Liver (tissue), 10 donors: ENCODE measurements at places on chromosomes 2 and 18.

DNA sequence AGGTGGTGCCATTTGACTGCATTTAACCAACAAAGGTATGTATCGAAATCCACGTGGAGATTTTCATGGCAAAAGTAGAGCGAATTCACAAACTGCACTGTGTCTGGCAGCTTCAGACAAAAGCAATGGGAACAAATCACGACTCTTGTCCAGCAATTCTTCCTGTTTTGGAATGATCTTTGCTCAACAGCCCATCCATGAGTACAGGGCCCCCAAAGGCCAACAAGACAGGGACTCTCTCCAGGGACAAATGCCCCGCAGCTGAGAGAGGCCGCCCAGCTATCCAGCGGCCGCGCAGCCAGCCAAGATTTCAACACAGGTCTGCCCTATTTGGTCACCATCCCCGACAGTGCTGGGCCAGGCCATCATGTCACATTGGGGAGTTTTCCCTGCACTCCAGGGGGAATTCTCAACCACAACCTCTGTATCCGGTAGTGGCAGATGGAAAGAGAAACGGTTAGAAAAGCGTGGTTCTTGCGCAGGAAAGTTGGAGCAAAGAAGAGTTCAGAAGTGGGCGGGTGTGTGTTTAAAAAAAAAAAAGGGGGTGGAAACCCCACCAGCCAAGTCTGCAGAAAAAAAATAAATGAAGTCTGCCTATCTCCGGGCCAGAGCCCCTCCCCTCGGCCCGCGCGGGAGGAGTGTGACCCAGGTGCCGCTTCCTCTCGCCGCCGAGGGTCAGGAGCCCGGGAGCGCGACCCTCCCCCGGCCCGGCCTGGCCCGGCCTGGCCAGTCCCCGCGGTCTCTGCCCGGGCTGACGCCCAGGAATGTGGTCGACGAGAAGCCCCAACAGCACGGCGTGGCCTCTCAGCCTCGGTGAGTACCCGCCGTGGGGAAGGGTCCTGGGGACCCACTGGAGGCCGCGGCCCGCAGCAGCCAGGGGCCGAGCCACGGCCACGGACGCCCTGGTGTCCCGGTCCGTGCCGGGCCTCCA lies at the start of gene GYPC:
GYPC (plus strand) TSS at position 659 of the 931 bp plus-strand sequence; CDS start at position 765, 106 bp downstream.
- peak; percentile 85 for DNase-seq

DNA sequence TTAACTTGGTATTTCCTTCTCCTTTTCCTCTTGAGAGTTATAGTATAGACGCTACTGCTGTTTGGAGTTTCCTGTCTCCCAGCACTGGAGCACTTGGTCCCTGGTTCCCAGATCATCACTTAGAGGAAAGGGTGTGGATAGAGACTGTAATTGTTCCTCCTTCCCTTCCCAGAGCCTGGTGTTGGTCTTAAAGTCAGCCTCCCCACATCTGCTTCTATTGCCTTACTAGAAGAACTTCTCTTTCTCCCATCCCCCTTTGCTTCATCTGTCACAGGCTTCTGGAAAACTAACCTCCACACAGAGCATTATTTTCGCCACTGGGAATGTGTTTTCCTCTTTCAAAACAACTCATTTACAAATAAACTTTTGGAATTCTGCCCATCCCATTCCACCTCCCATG lies 131.0 kb downstream of the CCDC85A start:
- DNase-seq = no peak

DNA sequence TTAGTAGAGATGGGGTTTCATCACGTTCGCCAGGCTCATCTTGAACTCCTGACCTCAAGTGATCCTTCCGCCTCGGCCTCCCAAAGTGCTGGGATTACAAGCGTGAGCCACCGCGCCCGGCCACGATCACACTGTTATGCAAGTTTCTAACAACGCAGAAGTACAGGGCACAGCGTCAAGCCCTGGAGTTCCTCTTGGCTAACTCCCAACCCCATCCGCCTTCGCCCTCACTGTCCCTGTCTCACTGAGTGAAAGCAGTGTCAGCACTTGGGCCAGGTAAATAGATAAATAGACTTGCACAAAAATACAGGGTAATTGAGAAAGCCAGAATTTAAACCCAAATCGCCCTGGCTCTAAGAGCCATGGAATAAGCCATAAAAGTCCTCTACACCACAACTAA lies 111.7 kb downstream of the ACVR1 start:
- DNase-seq = no peak

DNA sequence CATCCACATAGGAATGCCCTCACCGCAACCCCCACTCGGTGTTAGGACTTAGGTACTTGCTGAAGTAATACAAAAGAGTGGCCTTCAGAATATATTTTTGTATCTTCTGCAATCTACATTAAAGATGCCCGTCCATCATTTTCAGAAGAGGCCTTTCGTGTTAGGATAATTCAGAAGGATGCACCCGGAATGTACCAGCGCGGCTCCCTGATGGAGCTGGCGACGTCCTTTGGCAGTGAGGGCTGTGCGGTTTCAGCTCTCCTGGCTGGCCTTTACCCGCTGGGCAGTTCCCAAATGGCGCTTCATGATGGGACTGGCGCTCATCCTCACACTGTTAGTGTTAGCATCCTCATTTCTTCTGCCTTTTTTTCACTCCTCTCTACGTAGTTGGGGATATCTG lies 15.3 kb downstream of the TWIST2 start:
- DNase-seq = no peak

GRCh38 chr2:44705876-44706480 lies 235.5 kb upstream of the SIX3 start:
- DNase-seq = no peak

DNA sequence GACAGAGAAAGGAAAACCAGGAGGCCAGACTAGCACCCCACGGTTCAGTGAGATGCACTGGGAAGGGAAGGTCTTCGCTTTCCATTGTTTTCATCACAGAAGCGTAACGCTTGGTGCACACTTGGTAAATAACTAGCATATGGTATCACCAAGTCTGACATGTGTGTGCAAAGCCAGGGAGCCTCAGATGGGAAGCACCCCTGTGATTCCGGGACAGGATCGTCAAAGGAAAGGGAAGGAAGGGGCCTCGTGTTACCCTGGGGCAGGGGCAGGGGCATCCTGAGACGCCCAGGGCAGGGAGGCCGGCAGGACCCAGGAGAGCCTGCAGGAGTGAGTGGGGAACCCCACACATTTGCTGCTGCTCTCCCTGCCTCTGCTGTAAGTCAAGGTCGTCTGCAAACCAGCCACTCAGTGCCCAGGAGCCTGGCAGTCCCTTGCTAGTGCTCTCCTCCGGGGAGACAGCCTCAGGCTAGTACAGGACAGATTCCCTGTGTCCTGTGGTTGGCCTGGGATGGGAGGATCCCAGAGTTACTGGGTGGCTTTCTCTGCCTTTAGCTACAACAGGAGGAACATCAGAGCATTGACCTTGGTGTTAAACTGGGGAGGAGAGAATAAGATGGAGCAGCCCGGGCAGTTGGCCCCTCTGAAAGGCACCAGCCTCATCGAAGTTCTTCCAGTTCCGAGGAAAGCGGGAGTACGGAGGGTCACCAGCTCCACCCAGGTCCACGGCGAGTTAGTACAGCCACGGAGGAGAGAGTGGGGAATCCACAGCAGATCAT lies 192.5 kb downstream of the NDUFA10 start:
- peak; percentile 27 for DNase-seq

- no peak for DNase-seq
Measured at GRCh38 chr2:9648821-9649220, 18.0 kb upstream of the YWHAQ start.

DNA sequence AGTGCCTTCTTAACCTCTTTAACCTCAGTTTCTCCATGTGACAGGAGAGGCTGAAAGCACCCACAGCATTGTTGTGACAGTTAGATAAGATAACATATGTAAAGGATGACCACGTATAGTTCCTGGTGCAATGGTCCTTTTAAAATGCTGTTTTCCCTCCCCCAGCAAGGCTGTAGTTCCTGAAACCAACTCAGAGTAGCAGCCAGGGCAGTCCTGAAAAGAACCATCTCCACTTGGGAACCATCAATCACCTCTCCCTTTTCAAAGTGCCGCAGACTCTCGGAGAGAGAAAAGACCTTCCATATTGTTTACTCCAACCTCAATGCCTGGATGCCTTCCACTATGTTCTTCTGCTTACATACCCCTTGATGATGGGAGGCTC lies 158.8 kb downstream of the DDX1 start:
- DNase-seq = no peak

- DNase-seq = no peak
Measured at GRCh38 chr2:134692499-134692898, 26.3 kb downstream of the TMEM163 start.

DNA sequence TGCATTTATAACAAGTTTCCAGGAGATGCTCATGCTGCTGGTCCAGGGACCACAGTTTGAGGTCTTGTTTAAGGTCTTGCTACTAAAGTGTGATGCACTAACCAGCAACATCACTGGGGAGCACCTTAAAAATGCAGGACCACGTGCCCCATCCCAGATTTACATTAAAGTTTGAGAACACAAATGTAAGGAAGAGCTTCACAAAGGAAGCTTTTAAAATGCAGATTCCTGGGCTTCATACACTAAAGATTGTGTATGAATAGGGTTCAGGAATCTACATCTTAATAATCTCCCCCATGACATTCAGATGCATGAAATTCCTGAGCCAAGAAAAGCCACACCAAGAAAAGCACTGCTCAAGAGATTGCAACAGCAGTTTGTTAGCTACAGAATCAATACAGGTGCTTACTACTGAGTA lies 235.3 kb upstream of the TANK start:
- no peak for DNase-seq

GRCh38 chr18:26135548-26135947 lies 1.9 kb downstream of the PSMA8 start:
- DNase-seq = no peak

GRCh38 chr18:6543330-6543908 lies 128.7 kb upstream of the L3MBTL4 start:
- DNase-seq = no peak

DNA sequence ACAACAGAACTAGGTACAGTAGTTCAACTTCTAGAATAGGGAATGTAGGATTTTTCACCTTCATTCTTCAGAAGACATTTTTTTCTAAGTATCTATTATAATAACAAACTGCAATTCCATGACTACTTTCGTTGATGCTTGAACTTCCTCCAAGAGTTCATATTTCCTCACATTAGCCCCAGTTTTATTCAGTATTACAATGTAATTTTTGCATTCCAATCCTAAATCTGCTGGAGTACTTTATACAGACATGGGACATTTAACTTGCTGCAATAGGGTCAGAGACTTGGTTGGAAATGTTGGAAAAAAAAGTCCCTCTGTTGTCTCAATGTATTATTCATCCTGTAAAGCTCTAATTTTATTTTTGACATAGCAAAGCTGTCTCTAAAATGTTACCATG lies 19.6 kb upstream of the FTCDNL1 start:
- no peak for DNase-seq

GRCh38 chr2:60473546-60473945 lies 79.9 kb downstream of the BCL11A start:
- no peak for DNase-seq

DNA sequence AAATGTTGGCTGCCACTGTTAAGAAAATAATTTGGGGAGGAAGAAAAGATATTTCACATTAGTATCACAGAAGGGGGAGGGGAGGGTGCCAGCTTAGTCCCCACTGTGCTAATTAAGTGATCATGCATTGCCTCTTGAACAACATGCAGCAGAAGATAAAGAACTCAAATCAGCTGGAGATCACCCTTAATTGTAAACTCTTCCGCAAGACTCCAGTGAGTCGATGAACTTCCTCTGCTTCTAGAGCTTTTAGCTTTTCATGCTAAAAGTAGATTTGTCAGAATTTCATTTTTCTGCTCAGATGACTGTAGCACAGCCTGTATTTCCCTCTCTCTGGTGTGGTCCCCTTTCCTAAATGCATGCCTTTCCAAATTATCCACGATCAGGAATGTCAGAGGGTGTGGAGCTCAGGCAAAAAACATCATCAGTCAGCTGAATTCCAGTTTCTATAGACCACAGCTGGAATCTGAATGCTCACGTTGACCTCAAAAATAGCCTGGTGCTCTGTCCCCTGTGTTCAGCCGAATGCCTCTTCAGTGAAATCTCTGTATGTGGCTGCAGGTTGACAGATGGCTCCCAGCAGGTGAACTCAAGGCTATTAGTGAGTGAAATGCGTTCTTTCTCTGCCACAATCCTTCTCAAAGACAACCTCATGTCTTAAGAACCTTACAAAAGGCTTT lies 156.8 kb upstream of the UNC80 start:
- DNase-seq = no peak

DNA sequence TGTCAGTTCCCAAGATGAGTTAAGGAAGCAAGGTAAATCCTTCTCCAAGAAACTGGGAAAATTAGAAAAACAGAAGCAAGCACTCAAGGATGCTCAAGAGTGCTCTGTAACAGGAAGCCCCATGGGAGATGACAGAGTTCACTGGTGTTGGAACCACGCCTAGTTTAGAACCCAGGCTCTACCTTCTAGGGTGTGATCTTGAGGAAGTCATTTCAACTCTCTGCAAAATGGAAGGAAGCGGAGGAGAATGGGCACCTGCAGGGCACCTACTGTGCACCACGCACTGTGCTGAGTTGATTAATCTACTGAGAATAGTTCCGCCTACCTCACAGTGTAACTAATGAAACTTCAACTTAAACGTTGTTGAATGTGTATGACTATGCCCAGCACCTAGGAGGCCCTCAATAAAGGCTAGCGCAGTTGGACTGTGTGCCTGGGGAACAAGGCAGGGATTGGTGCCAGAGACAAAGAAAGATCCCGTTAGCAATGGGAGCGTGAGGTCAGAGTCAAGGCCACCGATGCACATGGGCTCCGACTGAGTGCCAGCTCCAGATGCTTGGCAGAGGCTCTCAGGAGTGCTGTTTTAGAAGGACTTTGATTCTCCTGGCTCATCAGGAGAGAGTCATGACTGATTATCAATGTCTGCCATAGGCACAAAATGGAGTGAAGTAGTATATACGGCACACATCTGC lies 93.7 kb downstream of the MAPK4 start:
- DNase-seq = no peak

- DNase-seq = no peak
Measured at GRCh38 chr18:58403799-58404455, 225.0 kb downstream of the ALPK2 start.

- DNase-seq = no peak
Measured at GRCh38 chr2:127951026-127951425, 65.3 kb upstream of the AMMECR1L start.

DNA sequence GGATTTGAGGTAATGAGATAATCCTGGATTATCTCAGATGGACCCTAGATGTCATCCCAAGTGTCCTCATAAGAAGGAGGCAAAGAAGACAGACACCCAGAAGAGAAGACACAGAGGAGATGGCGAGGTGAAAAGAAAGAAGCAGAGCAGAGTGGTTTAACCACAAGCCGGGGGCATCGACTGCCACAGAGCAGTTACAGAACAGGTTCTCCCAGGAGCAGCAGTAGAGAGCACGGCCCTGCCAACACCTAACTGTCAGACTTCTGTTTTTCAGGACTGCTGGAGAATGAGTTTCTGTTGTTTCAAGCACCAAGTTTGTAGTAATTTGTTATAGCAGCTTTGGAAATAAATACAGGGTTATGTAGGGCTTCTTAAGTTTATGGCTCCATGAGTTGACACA lies 437.0 kb downstream of the THSD7B start:
- no peak for DNase-seq

- DNase-seq = no peak
Measured at GRCh38 chr2:95030496-95030895, 5.0 kb downstream of the MAL start.

- no peak for DNase-seq
Measured at GRCh38 chr2:101930847-101931246, 60.9 kb upstream of the IL1R2 start.

GRCh38 chr2:15174567-15174966 lies 386.6 kb downstream of the NBAS start:
- no peak for DNase-seq
